Body of pancreas (tissue), 4 donors: ENCODE measurements at places on chromosomes 12 and 14. TPM values are rescaled to one million over a fixed set of nuclear protein-coding genes. Genes with fewer than 3 reads are reported as not detected.

GRCh38 chr12:95460896-95461295 lies 13.1 kb upstream of the METAP2 start:
- DNase-seq: no peak

- DNase-seq: peak; percentile 18
Observed at GRCh38 chr12:108580531-108580930, 17.4 kb downstream of the TMEM119 start.

Gene TSPAN19
- not detected for total RNA-seq

DNA sequence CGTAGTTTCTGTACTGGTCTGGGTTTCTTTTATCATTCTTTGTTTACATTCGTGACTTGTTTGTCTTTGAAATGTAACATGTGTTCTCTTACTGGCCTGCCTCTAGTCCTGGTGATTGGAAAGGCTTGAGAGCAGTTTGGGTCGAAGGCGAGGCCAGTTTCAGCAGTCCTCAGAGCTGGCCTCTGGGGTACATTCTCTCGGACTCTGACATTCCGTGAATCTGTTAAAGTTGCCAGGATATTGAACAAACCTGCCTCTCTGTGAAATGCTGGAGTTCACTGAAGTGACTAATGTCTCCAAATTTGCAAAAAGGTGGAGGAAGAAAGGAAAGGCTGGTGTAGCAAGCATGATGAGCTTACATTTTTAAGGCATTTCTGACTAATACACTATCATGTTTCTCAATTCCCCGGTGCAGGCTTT lies 1.5 kb downstream of the PLEKHA5 start:
- DNase-seq: peak; percentile 38

GRCh38 chr12:49874142-49874897 lies 29.4 kb downstream of the FAIM2 start:
- no peak for DNase-seq

- DNase-seq: no peak
Observed at GRCh38 chr12:110932046-110932445, 11.7 kb upstream of the MYL2 start.

DNA sequence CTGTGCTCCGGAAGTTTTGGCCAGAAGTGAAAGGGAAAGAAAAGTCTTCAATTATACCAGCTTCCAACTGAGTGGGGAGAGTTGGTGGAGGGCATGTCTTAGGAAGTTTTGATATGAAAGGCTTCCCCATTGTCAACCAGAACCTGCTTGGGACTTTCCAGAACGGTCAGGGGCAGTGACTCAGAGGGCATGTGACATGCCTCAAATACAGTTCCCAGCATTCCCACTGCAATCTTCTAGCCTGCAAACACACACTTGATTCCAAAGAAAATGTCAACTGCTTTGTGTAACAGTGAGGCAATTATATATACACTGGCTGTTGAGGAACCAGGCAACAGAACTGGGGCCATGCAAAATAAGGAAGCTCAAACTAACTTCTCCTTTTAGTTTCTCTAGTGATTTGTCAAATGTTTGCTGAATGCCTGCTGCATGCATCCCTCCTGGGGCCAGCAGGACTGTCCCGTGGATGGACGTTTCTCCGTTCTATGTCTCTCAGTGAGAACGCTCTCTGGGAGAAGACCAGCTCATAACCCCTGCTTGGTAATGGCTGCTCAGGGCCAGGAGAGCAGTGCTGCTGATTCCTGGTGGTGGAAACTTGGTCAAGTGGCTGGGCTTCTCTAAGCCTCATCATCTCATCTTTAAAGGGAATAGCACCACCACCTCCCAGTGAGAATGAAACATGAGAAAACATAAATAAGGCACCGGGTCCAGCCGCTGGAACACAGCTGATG lies 18.3 kb downstream of the SLC25A47 start:
- DNase-seq: peak; percentile 37

Gene GPRC5D
- total RNA-seq: not detected

Gene CCDC184
- 0.26 TPM for total RNA-seq

DNA sequence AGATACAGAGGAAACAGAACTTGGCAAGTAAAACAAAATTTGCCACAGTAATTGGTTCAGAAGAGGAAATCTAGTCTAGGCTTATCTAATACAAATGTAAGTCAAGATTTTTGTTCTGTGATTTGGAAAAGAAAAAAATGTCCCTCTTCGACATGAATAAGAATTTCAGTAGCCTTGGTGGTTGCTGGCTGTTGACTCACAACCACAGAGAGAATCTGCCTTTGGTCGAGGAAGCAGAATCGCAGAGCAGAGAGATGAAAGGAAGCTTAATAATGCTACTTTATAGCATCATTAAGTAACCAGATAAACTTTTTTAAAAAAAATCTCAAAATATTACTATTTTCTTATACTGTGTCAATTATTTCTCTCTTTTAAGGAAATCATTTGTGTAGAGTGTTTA lies 1096.6 kb downstream of the FLRT2 start:
- DNase-seq: no peak

Gene ITPK1
- total RNA-seq: 32.6 TPM

- no peak for DNase-seq
Observed at GRCh38 chr14:65485516-65485915, 73.0 kb downstream of the FUT8 start.
